ENCODE measurements at places on chromosomes 2 and 18.

- no peak for DNase-seq
These were observed 832.6 kb upstream of the ZEB2 start for GRCh38 chr2:145352484-145352883.

GRCh38 chr2:9275399-9275798, 68.8 kb downstream of the ASAP2 start:
- no peak for DNase-seq

- DNase-seq = no peak
These were observed 808 bp upstream of the SERPINB11 start for GRCh38 chr18:63701952-63702351.

DNA sequence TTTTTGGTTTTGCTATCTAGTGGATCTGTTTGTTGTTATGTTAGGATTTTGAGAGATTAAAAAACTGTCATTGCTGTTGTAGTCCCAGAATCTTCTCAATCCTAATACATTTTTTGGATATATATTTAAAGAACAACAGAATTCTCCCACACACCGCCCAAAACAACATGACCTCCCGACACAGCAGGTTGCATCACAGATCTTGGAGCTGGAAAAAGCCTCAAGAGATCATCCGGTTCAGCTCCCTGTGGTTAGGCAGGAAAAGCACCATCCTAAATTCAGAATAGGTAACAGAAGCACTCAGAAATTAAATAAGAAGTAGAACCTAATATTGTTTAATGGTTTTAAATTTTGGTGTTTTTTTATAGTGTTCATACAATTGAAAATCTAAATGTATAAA, 251.4 kb upstream of the STON1 start:
- DNase-seq = no peak

DNA sequence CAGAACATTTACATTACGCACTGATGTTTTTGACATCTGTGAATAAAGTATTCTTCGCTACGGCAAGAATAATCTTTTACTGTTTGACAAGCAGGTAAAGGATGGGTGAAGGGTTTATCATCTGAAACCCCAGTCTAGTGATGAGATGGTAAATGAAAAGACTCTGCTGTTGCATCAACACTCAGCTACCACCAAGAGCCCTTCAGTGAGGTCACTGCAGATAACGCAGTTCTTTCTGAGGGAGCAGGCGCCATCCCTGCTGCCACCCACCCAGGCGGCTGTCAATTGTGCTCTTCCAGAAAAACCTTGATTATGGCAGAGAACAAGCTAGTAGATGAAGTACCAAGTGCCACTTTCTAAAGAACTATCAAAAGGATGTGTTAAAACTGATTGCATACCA, 58.7 kb downstream of the ABCG8 start:
- DNase-seq = no peak

DNA sequence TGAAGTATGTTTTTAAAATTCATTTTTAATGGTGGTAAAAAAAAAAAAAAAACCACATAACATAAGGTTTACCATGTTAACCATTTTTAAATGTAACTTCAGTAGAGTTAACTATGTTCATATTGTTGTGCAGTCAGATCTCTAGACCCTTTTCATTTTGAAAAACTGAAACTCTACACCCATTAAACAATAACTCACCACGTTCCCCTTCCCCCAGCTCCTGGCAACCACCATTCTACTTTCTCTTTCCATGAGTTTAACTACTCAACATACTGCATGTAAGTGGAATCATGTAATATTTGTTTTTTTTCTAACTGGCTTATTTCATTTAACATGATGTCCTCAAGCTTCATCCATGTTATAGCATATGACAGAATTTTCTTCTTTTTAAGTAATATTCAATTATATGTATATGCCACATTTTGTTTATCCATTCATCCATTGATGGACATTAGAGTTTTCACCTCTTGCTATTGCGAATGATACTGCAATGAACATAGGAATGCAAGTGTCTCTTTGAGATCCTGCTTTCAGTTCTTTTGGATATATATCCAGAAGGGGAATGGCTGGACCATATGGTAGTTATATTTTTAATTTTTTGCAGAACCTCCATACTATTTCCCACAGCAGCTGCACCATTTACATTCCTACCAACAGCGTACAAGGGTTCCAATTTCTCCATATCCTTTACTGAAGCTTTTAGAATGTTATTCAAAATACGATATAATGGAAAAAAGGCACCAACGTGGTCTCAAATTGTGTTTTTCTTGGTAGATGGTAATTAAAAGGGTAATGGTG, 91.0 kb downstream of the SPTBN1 start:
- no peak for DNase-seq

DNA sequence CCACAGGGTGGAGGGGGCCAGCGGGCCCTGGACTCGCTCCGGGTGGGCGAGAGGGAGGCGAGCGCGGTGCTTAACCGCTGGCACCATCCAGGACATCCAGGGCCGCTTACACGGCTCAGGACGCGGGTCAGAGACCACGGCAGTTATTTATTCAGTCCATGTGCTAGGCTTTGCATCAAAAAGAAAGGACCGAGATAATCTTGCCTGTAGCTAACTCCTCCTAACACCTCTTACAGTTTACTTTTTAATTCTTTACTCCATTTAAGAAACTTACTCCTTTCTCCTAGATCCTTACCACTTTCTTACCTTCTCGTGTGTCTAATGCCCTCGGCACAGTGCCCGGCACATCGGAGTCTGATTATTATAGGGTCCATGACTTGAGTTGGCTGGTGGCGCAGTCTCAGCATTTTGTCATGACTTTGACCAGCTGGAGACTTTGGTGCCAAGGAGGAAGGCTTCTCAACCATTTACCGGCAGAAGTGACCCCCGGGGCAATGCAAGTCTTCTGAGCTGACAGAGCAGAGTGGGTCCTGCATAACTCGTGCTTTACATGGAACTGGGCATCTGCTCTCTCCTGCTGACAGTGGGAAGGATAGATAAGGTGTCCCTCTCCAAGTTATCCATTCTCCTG, 503 bp downstream of the ANXA4 start:
- no peak for DNase-seq

DNA sequence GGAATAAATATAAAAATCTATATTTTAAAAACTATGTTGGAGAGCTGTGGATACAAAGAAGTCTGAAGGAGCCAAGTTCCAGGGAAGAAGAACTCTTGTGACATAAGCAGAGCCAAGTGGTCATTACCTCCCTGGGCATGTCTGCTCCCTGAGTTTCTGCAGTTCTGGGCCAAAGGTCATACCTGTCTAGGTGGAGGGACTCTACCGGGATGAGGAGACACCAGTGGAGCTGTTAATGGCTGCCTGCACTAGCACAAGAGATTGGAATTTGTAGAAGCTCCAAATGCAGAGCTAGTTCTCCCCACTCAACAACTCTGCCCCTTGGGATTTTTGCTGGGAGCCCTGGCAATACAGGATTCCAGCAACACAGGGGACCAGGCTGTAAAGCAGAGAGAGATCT, 89.8 kb downstream of the ARHGAP28 start:
- no peak for DNase-seq

DNA sequence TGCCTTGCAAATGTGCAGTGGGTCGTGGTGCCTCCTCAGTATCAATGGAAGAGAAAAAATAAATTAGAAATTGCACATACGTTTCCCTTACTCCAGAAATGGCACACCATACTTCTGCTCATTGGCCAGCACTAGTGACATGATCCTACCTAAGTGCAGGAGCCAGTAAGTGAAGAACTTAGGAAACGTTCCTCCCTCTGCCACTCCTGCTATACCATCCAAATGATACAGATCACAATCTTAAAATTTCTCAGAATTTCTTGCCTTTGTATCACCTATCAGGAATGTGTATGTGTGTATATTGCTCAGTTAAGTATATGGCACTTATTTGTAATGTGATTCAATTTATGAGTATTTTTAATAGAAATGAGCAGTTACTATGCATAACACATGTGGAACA, 237.0 kb upstream of the UBE2E3 start:
- DNase-seq = no peak

GRCh38 chr2:10499911-10500521, 51.9 kb upstream of the ODC1 start:
- no peak for DNase-seq

GRCh38 chr18:6376433-6377229, 38.1 kb downstream of the L3MBTL4 start:
- no peak for DNase-seq

DNA sequence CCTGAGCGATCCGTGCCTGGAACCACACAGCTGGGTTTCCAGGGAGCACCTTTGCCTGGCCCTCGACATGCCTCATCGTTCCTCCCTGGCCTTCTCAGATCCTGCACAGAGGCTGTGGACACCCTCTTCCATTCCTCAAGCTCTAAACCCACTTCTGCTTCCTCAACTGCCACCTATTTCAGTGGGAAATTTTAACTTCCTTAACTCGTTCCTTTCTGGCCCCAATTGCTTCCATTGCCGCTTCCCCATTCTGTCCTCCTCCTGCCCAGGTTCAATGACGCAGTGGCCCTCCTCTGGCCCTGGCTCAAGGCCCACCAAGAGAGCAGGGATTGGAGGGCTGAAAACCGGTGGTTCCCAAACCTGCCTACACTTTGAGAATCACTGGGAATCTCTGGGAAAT, 4.8 kb upstream of the B3GNT7 start:
- no peak for DNase-seq

DNA sequence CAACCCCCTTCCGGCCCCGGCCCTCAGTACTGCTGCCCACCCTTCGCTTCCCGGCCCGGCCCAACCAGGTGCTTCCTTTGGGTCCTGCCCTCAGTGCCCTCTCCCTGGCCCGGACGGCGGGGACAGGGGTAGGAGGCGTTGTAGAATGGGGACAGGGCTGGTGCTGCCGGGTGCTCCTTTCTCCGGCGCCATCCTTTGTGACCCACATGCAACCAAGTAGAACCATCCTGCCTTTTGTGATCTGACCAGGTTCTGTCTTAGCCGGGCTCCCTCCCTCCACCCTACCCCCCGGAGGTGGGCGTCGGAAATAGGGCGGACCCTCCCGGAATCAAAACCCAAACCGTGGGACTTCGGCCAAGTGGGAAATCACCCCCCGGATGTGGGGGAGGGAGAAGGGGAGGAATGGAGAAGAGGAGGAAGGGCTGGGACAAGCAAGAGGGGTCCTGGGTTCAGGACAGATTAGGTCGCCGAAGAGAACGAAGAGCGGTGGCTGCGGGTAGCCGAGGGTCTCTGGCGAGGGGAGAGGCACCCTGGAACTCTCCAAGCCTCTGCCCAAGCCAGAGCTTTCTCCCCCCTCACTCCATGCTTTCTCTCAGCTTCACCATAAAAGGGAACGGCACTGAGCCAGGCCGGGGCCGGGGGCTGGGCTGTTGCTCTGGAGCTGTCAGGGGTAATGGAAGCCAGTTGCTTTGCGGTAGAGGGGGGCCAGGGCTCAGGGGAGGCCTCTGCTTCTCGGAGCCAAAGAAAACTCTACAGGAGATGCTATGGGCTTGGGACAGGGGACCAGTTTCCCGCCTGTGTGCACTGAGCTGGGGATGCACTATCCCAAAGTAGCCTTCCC, 756 bp upstream of the OST4 start:
- no peak for DNase-seq

DNA sequence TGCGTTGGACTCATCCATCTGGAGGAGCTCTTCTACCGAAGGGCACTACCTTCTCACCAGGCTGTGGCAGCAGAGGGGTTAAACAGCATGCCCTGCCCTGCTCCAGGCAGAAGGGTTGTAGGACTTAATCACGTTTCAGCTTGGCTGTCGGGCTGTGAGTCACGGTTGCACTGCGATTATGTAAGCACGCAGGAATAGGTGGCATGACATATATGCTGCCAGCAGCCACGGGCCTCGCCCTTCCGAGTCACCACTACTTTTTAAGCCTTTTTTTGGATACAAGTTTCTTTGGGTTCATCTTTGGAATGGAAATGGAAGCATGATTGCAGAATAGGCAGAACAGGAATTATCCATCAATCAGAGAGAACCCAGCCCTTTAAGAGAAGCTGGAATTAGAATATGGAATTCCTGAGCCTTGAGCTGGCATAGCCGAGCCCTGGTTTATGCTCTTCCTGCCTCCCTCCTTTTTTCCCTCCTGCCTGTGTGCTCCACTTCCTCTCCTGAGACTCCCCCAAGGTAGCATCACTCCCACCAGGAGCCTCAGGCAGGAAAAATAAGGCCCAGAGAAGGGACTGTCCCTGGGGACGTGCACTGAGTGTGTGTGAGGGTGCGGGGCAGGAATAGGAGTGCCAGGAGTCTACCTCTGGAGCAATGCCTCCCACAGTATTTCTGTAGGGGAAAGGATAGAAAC, 86.8 kb downstream of the SEMA4F start:
- DNase-seq = no peak

DNA sequence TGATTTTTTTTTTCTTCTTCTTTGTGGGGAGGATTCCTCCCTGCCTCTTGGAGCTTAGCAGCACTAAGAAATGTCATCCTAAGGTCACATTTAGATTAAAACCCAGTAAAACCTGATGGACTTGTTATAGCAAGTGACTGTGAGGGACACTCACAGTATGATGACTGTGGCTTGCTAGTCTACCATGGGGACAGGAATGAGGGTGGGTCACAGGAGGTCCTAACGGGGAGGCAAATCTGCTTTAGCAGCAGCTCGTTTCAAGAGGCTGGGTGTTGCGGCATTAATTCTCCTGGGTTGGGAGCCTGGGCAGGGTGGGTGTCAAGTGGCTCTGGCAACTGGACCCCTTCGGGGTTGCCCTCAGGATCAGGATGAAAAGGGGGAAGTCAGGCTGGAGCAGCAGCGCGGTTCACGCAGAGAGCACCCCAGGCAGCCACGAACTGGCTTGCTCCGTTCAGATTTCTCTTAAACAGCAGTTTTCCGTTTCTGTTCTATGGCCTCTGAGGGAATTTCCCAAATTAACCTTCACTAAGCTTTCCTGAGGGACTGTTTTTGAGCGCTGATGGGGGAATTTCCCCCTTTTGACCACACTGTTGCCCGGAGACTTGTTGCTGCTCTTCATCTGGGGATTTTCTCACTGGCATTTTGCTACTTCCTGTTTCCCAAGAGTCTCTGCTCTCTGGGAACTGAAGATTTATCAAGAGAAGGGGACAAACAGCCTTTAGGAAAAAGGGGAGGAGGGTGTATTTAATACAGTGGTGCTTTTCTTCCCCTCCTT, 59.8 kb upstream of the PELI1 start:
- no peak for DNase-seq

DNA sequence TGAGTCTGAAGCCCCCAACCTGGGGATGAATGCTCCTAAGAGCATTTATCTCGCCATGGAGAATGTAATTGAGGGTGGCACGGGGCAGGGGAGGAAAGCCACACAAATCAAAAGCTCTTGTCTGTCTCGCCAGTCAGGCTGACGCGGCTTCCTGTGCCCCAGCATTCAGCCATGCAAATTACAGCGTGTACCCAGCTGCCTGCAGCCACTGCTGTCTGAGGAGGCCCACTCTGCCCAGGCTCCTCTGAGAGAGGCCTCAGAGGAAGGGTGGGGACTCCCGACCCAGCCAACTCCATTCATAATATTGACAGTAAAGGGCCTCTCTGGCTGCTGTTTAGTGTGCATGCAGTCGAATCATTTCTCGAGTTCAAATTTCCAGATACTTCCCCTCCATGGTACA, 22.0 kb downstream of the SMAD7 start:
- peak; percentile 39 for DNase-seq
